T-cell (primary cell): ENCODE measurements at places on chromosomes 5 and 9. TPM values are rescaled to one million over a fixed set of nuclear protein-coding genes. Genes with fewer than 3 reads are reported as not detected.
A peak's percentile ranks its signal among the peaks of the same experiment; 100 is the strongest.

DNA sequence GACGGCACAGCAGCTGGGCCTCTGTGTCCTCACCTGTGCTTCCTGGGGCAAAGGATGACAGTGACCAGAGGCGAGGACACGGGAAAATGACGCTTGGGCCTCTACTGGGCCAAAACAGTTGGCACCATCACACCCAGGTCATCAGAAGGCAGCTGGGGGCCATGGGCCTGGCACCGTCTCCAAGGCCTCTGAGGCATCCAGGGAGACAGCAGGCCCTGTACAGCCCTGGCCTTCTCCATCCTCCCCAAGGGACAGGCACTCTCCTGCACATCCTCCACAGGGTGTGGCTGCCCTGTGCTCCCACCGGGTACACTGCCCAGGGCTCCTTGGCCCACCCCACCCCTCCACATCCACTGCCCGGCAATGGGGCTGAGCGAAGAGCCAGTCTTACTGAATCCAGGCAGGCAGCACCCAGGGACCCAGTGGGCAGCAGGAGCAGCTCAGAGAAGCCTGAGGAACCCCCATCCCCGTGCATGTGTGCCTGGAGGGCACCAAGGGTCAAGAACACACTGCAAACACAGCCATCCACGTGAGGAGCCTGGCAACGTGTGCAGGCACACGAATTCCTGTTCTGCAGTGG is 4.0 kb downstream of the LPCAT1 start:
- DNase-seq, result no peak

GRCh38 chr5:109691996-109692395 is 2.3 kb downstream of the MAN2A1 start:
- DNase-seq, result no peak

FAM221B gene
- total RNA-seq, result not detected

MPDZ gene
- not detected for total RNA-seq

TDRD7 gene
- 11.9 TPM for total RNA-seq

IFNA13 gene
- total RNA-seq, result not detected

- DNase-seq, result no peak
Observed at GRCh38 chr5:120447706-120448239, 16.3 kb upstream of the PRR16 start.

PCDHB4 gene
- not detected for total RNA-seq

- no peak for DNase-seq
Observed at GRCh38 chr5:177432839-177433657, 6.6 kb downstream of the GRK6 start.

OTP gene
- total RNA-seq, result not detected

INIP gene
- 14.4 TPM for total RNA-seq

- DNase-seq, result no peak
Observed at GRCh38 chr5:151104795-151105194, 24.0 kb upstream of the TNIP1 start.

DNA sequence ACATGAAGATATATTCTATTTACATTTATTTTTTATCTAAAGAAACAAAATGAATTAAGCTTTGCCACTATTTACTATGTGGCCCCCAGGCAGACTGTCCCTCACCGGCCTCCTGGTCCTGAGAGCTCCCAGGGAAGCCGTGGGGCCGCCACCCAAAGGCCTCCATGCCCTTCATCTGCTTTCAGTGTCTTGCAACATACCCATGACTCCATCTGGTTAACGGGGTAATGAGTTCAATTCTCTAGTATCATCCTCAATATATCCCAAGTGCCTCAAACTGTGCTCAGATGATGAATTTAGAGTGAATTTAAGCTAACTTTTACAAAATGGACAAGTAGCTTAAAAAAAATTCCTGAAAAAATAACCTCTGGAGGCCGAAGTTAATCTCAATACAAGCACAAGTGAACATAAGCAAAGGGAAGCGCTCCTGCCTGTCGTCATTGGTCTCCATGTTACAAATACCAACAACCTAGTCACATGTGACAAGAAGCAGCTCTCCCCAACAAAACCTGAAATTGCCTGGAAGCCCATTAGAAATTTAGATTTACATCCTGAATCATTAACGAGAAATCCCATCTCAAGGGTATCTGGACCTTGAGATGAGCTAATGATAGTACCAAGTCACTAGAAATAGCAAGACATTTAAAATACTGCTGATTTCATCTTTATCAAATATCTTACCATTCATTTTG is 26.1 kb downstream of the DAP start:
- no peak for DNase-seq

DNA sequence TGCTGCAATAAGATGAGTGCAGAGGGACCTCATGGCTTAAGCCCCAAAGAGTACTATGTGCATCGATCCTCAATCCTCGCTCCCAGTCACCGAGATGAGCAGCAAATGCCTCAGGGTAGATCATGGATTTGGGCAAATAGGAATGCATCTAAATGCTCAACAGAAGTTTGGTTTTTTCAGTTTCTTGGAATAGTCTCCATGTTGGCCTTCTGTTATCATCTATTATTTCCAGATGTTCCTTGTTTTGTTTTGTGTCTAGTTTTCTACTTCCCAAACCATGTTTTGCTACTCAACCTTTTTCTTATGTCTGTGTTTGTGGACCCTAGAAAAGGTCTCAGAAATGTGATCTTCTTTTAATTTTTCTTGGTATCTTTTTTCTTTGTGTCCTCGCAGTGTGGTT is 43.5 kb upstream of the RASGRF2 start:
- DNase-seq, result no peak

DNA sequence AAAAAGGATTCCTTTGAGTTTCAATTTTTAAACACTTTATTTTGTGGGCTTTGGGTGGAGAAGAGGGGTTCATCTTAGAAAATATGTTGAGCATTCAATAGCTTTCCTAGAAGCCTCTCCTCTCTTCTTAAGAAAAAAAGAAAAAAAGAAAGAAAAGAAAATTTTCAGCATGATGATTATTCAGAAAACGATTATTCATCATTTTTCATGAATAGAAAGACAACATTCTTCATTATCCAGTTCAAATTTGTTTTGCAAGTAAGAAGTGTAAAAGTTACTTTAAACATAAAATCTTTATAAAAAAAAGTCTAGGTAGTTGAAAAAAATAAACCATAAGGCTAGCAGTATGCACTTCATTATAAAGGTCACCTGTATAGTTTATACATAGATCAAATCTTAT is 636.5 kb downstream of the IRX1 start:
- no peak for DNase-seq

DNA sequence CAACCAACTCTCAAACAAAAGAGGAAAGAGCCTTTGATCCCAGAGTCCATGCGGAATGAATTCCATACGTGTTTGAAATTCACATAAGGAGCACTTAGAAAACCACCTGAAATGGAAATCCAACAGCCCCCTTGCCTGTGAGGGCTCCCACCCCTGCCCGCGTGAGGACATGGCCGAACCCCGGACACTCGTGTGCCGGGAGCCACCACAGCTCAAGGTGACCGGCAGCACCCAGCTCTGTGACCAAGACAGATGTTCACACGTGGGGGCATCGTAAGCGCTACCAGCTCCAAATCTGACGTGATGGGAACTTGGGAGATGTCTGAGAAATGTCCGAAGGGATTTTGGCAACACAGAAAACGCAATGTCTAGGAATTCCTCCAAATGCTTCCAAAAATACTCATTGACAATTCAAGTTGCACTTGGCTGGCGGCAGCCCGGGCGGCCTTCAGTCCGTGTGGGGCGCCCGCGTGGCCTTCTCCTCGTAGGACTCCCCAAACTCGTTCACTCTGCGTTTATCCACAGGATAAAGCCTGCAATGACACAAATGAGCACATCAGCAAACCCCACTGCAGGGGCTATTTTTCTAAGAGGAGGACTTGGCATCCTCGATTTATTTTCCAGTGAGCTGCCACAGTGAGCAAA is 23.2 kb upstream of the TERT start:
- DNase-seq, result no peak

DNA sequence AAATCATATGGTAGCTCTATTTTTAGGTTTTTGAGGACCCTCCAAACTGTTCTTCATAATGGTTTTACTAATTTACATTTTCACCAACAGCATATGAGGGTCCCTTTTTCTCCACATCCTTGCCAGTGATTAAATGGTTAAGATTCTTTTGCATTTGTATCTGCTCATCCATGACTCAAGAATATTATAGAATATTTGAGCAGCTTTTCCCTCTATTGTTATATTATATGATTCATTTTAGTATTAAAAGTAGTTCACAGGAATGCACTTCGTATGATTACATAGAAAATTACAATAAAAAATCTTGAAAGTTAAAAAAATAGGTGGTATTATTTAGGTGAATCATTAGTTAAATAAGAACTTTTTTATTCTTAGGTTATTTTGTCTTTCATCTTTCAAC is 140.7 kb downstream of the WDR70 start:
- DNase-seq, result no peak

GRCh38 chr5:59786334-59786805 is 107.2 kb downstream of the PDE4D start:
- DNase-seq, result no peak

GRCh38 chr5:65307088-65307487 is 174.6 kb downstream of the ADAMTS6 start:
- no peak for DNase-seq

FAM163B gene
- not detected for total RNA-seq

IL9 gene
- total RNA-seq, result not detected

DNA sequence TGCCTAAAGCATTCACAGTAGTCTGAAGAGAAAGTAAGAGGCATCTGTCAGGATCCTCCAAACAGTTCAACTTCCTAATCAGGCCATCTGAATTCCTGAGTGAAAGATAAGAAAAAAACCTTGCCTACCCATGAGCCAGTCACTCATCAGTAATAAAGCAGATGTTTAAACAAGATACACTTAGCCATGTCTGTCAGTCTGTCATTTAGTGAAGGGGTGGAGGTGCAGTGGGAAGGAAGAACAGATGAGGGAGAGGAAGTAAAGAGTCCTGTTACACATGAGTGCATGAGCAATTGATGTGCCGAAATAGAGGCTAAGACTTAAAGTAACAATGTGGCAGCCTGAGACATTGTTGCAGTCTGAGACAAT is 29.9 kb upstream of the DMRTA1 start:
- DNase-seq, result no peak

LCN9 gene
- not detected for total RNA-seq

DNA sequence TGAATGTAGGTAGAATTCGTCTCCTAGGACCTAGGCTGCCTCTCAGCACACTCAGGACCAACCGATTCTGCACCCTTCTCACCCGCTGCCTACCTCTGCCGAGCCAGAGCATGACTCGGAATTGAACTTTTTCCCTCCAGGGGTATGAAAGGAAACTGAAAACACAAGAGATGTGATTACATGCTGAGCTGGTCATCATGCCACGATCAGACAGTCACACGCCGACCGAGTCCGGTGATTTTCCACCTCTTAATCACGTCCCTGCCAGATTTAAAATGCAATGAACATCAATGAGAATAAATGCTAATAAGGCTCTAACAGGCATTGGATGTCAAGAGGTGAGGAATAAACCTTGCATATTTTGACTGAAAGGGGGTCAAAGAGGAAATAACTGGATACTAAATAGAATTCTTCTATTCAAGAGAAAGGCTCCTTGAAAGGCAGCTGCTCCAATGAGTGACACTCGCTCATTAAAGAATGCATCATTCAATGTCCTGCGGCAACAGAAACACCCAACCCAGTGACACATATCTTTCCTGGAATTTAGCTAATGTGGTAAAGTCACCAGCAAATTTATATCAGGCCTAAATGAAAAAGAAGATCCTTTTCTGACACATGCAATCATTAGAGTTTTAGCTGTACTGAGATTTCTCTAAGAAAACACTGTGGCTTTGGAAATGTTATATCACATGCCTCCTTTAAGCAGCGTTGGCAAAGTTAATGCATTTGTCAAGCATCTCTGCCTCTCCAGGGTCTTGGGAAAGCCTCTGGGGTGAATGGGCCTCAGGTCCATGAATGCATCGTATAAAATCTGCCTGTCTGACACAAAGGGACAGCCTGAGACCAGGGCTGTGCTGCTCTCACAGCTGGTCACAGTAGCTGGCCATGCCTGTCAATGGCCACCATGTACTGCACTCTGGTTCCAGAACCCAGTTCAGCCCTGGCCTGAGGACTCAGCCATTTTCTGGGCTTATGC is 128.7 kb downstream of the SPOCK1 start:
- no peak for DNase-seq

FAM151B gene
- 0.30 TPM for total RNA-seq

- peak; percentile 79 for DNase-seq
Observed at GRCh38 chr9:131734165-131734610, 5.7 kb downstream of the RAPGEF1 start.

C9orf50 gene
- not detected for total RNA-seq

DBH gene
- 0.28 TPM for total RNA-seq

DNA sequence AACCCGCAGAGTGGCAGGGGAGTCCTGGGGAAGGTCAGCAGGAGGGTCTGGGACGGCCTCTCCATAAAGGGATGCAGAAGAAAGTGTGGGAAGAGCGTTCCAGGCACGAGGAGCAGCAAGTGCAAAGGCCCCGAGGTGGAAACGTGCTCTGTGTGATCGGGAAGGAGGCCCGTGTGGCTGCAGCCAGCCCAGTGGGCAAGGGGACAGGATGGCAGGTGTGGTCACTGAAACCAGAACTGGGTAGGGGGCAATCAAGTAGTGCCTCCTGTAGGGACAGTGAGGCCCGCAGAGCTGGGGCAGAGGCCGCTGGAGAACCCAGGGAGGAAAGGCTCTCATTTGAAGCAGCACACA is 16.3 kb upstream of the LAMC3 start:
- DNase-seq, result no peak

DNA sequence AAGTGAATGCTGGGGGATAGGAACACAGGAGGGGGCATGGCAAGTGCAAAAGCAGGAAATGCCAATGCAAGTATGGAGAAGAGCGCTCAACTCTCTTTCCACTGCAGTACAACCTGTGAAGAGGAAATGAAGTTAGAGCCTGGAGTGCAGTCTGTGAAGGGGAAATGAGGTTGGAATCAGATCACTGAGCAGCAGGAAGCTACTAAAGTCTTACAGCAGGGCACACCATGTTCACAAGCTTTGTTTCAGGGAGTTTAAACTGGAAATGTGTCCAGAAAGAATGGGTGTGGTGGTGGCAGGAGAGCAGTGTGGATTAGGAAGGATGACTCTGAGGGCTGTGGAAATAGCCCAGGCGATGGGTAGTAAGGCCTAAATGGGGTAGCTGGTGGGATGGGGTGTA is 15.4 kb downstream of the ARHGEF37 start:
- no peak for DNase-seq

TMEM171 gene
- total RNA-seq, result not detected

IL4 gene
- not detected for total RNA-seq

DNA sequence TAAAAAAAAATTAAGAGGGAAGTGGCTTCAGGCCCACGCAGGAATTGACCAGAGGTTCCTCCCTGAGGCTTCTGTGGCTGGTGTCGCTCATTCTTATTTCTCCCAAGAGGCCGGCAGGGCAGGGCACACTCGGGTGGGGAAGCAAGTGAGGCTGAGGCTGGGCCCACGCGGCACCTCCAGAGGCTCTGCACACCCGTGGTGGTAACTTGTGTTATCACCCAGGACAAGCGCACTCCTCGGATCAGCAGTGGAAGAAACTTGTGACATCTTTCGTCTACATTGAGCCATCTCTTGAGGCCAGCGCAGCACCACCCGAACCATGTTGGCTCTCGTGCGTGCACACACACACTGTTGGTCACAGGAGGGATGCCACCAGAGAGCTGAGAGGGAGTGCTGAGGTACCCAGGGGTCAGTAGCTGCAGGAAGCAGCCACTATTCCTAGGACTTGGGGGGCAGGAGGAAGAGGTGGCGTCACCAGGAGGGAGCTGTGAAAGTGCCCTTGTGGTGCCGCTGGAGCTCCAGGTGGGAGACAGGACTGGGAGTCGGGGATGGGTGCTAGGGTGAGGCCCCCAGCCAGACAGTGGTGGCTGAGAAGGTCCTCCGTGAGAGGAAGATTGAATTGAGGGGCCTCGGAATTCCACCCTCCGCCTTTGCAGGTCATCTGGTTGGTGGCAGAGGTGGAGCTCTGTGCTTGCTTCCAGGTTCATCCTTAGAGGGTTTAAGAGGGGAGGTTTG is 6.4 kb downstream of the NDUFS6 start:
- no peak for DNase-seq

GRCh38 chr5:155129513-155129880 is 115.9 kb downstream of the KIF4B start:
- no peak for DNase-seq
